Osteocyte (in vitro differentiated cells): ENCODE measurements at places on chromosomes 1 and 21. TPM values are rescaled to one million over a fixed set of nuclear protein-coding genes. Genes with fewer than 3 reads are reported as not detected.

Gene PGBD5
- 1.0 and 1.1 TPM in 2 replicates for total RNA-seq

Gene LENEP
- not detected in 2 replicates for total RNA-seq

GRCh38 chr1:154614901-154615300, 6.9 kb upstream of the ADAR start:
- peaks cover 7% of the 10 kb centered on the region for H3K4me1 ChIP-seq
- H3K27me3 ChIP-seq, result no peaks in the 10 kb centered on the region
- DNase-seq, result no peak
- H3K36me3 ChIP-seq, result no peaks in the 10 kb centered on the region
- no peak overlapping the region for H3K4me3 ChIP-seq

DNA sequence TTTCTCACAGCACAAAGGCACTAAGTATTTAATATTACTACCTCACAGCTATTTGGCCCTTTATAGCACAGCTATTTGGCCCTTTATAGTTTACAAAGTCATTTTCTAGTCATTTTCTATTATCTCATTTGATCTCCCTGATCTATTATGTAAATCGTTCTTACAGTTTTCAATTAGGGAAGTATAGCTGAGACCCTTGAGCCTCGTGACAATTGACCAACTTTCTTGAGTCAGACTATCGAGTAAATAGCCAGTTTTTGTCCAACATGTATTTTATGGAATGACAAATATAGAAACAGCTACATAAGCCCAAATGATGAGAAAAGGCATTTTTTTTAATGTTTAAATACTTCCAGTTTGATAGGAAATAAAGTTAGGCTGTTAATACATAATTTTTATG, 7.0 kb upstream of the ANGPTL1 start:
- no peak overlapping the region for H3K4me3 ChIP-seq
- H3K4me1 ChIP-seq, result peaks cover 6% of the 10 kb centered on the region
- no peaks in the 10 kb centered on the region for H3K36me3 ChIP-seq
- no peak for DNase-seq
- no peak overlapping the region for H3K27ac ChIP-seq

GRCh38 chr1:27596261-27596660, 7.7 kb downstream of the AHDC1 start:
- peaks cover 5% of the 10 kb centered on the region for H3K4me1 ChIP-seq
- no peak overlapping the region for H3K4me3 ChIP-seq
- H3K36me3 ChIP-seq, result no peaks in the 10 kb centered on the region

DNA sequence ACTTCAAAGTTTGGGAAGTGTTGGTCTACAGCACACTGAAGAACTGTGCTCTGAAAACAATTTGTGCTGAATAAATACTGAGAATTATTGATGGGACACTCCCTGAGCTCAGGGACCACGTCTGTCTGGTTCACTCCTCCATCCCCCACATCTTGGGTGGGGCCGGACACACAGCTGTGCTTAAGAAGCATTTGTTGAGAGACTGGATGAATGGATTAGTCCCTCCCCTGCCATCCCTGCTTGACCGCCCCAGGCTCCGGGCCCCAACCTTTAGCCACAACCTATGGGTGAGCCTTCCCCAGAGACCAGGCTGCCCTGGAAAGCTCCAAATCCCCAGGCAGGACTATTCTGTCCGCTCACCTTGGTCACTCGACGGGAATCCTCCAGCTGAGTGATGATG, 7.5 kb downstream of the TRIM63 start:
- no peak overlapping the region for H3K4me3 ChIP-seq
- no peak overlapping the region for H3K27ac ChIP-seq
- H3K27me3 ChIP-seq, result peaks cover 40% of the 10 kb centered on the region

- peak overlapping the region; percentile 3 for H3K27ac ChIP-seq
- no peaks in the 10 kb centered on the region for H3K27me3 ChIP-seq
- H3K4me3 ChIP-seq, result no peak overlapping the region
- H3K4me1 ChIP-seq, result peaks cover 9% of the 10 kb centered on the region
Observed at GRCh38 chr1:81069856-81070255, 730.9 kb upstream of the ADGRL2 start.

- no peak overlapping the region for H3K27ac ChIP-seq
- H3K4me3 ChIP-seq, result no peak overlapping the region
- peaks cover 2% of the 10 kb centered on the region for H3K36me3 ChIP-seq
Observed at GRCh38 chr1:20705203-20705755, 12.5 kb downstream of the KIF17 start.

Gene USF1
- total RNA-seq, result 51.5 and 57.2 TPM in 2 replicates

DNA sequence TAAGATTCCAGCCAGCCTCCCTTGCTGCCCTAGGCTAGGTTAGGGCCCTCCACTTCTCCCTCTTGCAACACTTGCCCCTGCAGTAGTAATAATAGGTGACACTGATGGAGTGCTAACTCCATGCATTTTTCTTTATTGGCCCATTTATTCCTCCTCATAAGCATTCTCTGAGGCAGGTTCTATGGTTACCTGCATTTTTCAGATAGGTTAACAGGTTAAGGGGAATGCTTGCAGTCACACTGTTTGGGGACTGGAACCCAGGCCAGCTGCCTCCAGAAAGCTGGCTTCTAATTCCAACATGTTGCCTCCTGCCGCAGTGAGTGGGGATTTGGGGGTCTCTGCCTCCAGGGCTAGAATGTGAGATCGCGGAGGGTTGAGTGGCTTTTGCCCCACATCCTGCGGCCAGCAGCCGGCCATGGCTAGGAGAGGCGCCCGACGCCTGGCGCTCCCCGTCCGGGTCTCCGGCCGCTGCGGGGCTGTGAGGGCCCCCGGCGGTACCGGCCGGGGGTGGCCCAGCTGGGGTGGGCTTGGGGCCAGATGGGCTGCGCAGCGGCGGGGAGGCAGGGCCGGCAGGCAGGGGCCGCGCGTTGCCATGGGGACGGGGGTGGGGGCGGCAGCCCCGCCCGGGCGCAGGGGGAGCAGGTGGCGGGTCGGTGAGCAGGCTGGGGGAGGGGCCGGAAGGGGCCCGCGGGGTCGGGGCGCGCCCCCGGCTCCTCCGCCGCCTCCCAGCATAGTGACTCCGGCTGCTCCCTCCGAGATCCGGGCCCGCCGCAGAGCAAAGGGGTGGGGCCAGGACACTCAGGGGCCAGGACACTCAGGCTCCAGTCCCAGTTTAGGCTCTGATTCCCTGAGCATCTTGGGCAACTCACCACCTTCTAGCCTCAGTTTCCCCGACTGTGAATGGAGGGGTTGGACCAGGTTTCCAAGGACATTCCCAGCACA, 68.4 kb upstream of the SSBP3 start:
- H3K4me1 ChIP-seq, result peaks cover 11% of the 10 kb centered on the region
- peaks cover 27% of the 10 kb centered on the region for H3K27me3 ChIP-seq
- peak overlapping the region; percentile 53 for H3K4me3 ChIP-seq
- DNase-seq, result no peak
- no peaks in the 10 kb centered on the region for H3K36me3 ChIP-seq
- H3K27ac ChIP-seq, result no peak overlapping the region

DNA sequence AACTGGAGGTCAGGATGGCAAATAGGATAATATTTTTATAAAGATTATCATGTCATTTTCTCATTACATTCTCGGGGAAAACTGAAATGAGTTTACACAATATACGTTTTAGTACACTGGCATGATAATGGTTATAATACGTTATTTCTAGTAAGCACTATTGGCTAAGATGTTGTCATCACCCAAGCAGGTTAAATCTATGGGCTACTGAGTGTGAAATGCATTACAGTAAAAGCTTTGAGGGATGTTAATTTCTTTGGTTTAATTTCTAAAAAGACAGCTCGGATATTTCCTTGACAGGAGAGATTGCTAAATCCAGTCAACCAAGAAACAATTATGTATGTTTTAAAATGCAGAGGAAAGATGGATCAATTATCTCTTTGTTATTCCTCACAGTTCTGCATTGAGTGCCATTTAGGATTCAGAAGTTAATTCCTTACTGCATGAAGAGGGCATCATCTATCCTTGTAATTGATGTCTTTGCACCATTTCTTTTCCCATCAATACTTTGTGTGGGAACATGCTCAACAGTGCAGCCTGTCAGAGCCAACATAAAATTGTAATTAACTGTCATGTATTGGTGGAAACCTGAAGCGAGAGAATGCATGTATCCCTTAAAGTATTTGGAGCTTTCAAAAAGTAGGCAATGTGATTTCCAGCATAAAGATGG, 222.4 kb upstream of the ZP4 start:
- H3K27ac ChIP-seq, result no peak overlapping the region
- no peak overlapping the region for H3K4me3 ChIP-seq
- H3K27me3 ChIP-seq, result no peaks in the 10 kb centered on the region
- no peaks in the 10 kb centered on the region for H3K4me1 ChIP-seq

- no peak overlapping the region for H3K4me3 ChIP-seq
- H3K27ac ChIP-seq, result peak overlapping the region; percentile 89
- peaks cover 73% of the 10 kb centered on the region for H3K4me1 ChIP-seq
- DNase-seq, result no peak
- H3K27me3 ChIP-seq, result no peaks in the 10 kb centered on the region
Observed at GRCh38 chr1:240803151-240803550, 191.2 kb upstream of the GREM2 start.

Gene FAM163A
- not detected in 2 replicates for total RNA-seq

Gene CYP4X1
- 0.38 and 0.89 TPM in 2 replicates for total RNA-seq

DNA sequence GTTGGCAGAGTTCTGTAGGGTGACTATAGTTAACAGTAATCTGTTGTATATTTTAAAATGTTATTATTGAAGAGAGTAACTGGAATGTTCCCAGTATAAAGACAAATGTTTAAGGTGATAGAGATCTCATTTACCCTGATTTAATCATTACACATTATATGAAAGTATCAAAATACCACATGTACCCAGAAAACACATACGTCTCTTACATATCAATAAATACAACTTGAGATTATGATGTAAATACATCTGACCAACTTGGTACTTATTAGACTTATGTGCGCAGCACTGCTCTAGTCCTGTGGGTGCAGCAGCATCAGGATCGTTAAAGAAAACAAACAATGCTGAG, 670 bp upstream of the PARK7 start:
- H3K27me3 ChIP-seq, result no peaks in the 10 kb centered on the region
- peak overlapping the region; percentile 96 for H3K4me3 ChIP-seq

DNA sequence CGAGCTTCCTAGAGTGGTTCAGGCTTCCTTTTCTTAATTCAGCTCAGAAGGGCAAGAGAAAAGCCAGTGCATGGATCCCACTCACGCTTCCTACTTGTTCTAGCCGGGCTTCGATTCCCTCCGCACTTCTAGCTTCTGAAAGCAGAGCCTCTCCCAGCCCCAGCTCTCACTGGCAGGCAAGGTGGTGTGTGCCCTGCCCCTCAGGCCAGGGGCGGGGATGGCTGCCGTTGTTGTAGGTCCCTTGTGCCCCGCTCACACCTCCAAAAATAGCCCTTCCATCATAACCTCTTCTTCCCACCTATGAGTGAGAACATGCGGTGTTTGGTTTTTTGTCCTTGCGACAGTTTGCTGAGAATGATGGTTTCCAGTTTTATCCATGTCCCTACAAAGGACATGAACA, 31.6 kb downstream of the BACE2 start:
- no peak overlapping the region for H3K27ac ChIP-seq
- no peaks in the 10 kb centered on the region for H3K36me3 ChIP-seq

DNA sequence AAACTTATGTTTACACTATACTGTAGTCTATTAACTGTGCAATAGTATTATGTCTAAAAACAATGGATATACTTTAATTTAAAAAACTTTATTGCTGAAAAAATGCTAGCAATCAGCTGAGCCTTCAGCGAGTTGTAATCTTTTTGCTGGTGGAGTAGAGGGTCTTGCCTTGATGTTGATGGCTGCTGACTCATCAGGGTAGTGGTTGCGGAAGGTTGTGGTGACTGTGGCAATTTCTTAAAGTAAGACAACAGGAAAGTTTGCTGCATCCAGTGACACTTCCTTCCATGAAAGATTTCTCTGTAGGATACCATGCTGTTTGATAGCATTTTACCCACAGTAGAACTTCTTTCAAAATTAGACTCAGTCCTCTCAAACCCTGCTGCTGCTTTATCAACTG, 234.7 kb upstream of the CSF3R start:
- no peaks in the 10 kb centered on the region for H3K27me3 ChIP-seq
- no peaks in the 10 kb centered on the region for H3K4me1 ChIP-seq
- H3K27ac ChIP-seq, result no peak overlapping the region
- no peak overlapping the region for H3K4me3 ChIP-seq
- no peak for DNase-seq
- no peaks in the 10 kb centered on the region for H3K36me3 ChIP-seq

DNA sequence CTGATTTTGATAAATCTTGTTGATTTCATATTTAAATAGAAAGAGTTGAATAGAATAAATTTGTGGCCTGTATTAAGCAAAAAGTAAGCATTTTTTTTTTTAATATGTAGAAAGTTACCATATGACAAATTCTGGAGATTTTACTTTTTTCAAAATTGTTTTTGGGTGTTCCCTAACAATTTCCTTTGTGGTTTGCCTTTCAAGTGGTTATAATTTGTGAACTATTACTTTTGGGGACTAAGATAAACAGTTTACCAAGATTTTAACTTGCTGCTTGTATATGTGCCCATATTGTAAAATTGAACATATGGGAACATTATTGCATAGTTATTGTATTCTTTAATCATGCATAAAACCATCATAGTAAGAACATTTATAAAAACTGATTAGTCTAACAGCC, 34.6 kb downstream of the SLC30A7 start:
- H3K27me3 ChIP-seq, result no peaks in the 10 kb centered on the region
- no peak for DNase-seq
- no peak overlapping the region for H3K4me3 ChIP-seq
- H3K27ac ChIP-seq, result no peak overlapping the region
- H3K36me3 ChIP-seq, result peaks cover 17% of the 10 kb centered on the region

Gene TCHH
- total RNA-seq, result 0.05 TPM in 1 of 2 replicates, not detected in the other

- H3K27ac ChIP-seq, result no peak overlapping the region
- no peaks in the 10 kb centered on the region for H3K36me3 ChIP-seq
- DNase-seq, result no peak
- no peaks in the 10 kb centered on the region for H3K4me1 ChIP-seq
- H3K4me3 ChIP-seq, result no peak overlapping the region
- no peaks in the 10 kb centered on the region for H3K27me3 ChIP-seq
Observed at GRCh38 chr1:29310616-29311180, 74.4 kb downstream of the PTPRU start.

GRCh38 chr1:27343639-27344025, 1.8 kb downstream of the SYTL1 start:
- no peaks in the 10 kb centered on the region for H3K27me3 ChIP-seq
- DNase-seq, result no peak
- H3K36me3 ChIP-seq, result no peaks in the 10 kb centered on the region
- H3K4me1 ChIP-seq, result peaks cover 37% of the 10 kb centered on the region

Gene FCRLA
- not detected in 2 replicates for total RNA-seq

Gene HEYL
- 1.3 and 1.4 TPM in 2 replicates for total RNA-seq

Gene LCE1A
- total RNA-seq, result not detected in 2 replicates
